CD4-positive, alpha-beta T cell treated with Interleukin-17A for 4 hours (primary cell): ENCODE measurements at places on chromosomes 4 and X.

GRCh38 chrX:134632355-134632754 is 25.9 kb downstream of the PLAC1 start:
- DNase-seq = no peak

DNA sequence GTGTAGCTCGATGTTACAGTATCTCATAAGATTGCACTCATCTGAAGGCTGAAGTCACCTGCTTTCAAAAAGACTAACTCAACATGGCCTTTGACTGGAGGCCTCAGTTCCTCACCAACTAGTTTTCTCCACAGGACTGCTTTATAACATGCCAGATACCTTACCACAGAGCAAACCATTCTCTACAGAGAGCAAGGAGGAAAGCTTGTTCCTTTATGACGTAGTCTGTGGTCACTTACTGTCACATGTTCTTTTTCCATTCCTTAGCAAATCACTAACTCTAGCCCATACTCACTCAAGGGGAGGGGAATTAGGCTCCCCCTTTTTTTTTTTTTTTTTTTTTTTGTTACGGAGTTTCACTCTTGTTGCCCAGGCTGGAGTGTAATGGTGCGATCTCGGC is 3.2 kb downstream of the THAP9 start:
- no peak for DNase-seq

- no peak for DNase-seq
Observed at GRCh38 chr4:26889356-26889755, 28.7 kb downstream of the STIM2 start.

GRCh38 chrX:54064564-54064963 is 20.3 kb upstream of the PHF8 start:
- no peak for DNase-seq

- no peak for DNase-seq
Observed at GRCh38 chrX:25701876-25702275, 436.3 kb upstream of the MAGEB18 start.

- no peak for DNase-seq
Observed at GRCh38 chr4:6198278-6198677, 2.1 kb downstream of the JAKMIP1 start.

DNA sequence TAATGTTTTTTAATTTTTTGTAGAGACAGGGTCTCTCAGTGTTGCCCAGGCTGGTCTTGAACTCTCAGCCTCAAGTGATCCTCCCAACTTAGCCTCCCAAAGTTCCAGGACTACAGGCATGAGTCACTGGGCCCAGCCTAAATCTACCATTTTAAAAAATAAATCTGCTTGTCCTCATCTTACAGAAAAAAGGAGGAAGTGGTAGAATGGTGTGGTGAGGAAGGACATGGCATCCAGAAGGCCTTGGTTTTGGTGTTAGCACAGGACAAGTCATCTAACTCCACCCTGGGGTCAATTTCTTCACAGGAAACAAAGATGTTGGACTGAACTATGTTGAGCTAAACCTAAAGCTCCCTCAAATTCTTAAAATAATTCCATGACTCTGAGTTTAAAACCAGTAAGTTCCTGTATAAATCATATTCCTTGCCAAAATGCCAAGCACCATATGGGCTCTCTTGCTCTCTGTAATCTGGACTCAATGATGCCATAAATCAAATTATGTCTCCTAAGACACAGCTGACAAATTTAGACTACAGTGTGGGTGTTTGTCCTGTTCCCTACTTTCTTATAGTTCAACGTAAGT is 253.9 kb upstream of the NOCT start:
- no peak for DNase-seq

- peak; percentile 8 for DNase-seq
Observed at GRCh38 chr4:70688795-70689231, 481 bp downstream of the UTP3 start.

DNA sequence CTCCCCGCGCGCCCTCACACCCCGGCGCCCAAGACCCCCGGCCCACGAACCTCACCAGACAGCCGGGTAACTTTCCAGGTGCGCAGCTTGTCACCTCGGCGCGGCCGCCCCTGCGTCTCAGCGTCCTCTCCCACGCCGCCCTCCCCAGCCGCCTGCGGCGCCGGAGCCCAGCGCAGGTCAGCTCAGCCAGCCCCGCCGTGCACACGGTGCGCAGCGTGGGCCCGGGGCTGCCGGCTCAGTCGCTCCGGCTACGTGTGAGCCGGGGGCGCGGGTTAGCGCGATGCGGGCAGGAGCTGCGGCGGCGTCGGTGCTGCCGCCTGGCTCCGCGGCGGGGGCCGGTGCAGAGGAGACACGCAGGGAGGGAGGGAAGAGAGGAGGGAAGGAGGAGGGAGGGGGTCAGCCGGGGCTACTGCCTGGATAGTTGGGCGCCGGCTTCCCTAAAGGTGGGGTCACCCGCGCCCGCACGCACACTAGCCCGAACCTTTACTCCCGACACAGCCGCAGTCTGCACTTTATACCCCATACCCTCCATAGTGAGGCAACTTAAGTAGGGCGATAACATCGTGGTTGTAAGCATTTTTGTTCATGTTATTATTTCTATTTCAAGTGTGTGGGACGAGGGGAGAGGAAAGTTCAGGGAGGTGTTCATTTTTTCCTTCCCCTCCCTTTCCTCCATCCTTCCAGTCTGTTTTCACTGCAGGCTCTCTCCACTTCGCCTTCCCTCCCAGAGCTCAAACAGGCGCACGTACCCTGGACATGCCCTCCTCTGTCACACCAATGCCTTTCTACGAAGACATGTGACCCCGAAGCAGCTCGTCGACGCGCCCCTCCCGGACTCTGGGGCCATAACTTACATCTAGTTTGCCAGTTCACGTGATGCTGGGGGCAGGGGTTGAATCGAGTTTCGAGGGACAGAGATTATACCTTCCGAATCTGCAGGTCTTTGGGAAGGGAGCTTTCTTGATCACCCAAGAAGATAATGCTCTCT is at the start of gene PRKG2:
Gene PRKG2 (minus strand): TSS at position 342 of the 988 bp plus-strand sequence. CDS start 10,175 bp downstream, outside the sequence.
- no peak for DNase-seq

- DNase-seq = no peak
Observed at GRCh38 chr4:78748381-78748780, 27.8 kb upstream of the BMP2K start.

DNA sequence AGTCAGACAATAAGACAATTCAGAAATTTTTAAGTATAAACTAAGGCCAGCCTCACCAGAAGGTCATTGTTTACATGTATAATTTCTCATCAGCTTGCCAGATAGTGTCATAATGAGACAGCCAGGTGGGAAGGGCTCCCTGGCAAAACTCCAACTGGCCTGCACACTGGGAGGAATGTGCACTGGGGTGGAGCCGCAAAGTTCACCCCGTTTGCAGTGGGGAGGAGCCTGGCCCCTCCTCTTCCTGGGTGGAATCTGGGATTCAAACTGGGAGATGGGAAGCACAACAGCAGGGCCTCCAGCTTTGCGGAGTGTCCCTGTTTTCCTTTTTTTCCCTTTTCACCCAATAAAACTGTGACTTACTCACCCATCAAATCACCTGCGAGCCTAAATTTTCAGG is 329.9 kb downstream of the SMARCA1 start:
- no peak for DNase-seq

GRCh38 chrX:121569609-121570008 is 522.2 kb downstream of the GLUD2 start:
- no peak for DNase-seq

DNA sequence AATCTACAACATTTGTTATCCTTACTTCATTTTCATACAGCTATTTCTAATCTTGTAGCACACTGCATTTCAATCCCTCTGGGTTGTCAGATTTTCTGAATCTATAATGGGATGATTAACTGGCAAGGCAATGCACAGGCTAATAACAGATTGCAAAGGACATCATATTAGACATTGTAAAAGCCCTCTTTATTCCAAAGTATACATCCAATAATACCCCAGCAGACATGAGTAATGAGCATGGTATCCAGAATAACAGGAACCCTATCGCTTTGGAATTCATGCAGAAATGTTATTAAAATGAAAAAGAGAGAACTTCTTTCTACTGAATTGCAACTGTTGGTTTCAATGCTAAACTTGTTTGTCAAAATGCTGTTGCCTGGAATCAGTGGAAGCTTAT is 122.9 kb downstream of the C4orf33 start:
- no peak for DNase-seq

DNA sequence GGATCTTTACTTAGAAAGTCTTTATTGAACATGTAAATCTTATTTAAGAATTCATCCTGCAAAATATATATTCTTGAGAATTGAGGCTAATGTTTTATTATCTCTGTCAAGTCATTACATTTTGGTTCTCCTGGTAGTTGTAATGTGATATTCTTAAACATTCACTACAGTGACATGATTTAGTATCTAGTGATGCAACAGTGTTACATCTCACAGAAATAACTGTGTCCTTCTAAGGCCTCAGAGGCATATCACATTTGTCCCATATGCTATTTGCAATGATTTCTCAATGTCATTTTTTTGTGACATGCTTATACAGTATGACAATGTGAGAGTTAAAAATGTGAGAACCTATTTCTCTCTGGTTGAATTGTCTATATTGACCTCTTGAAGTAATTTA is 34.1 kb downstream of the PRRG1 start:
- no peak for DNase-seq
